ENCODE measurements at places on chromosomes 2 and 18. TPM values are rescaled to one million over a fixed set of nuclear protein-coding genes. Genes with fewer than 3 reads are reported as not detected.

DNA sequence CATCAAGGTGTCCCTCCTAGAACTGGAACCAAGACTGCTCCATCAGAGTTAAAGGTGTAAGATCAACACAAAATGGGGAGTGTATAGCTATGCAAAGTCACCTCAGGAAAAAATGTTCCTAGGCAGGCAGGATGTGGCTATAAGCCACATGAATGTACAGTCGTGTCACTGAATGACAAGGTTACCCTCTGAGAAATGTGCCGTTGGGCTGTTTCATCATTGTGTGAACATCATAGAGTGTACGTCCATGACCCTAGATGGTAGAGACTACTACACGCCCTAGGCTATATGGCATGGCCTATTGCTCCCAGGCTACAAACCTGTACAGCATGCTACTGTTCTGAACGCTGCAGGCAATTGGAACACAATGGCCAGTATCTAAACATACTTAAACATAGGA, 24.5 kb downstream of the TYMS start:
- DNase-seq = no peak

GRCh38 chr2:240287496-240288086, 147.1 kb upstream of the OTOS start:
- DNase-seq = no peak

DNA sequence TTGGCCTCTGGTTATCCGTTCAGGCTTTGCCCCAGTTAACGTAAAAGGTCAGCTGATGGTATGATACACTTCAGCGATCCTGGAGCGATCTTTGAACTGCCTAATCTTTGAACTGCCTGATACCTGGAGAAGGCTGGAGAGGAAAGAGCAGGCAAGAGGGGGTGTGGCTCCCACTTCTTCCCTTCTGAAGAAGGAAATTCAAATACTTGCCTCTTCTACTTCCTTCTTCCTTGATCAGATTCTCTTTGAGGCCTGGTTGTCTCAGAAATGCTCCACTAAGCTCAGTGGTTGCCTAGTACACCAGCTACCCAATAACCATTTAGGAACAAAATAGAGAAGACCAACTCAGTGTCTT, 619 bp downstream of the GALM start:
- no peak for DNase-seq

- DNase-seq = no peak
Measured at GRCh38 chr2:43345391-43345813, 119.0 kb upstream of the ZFP36L2 start.

GRCh38 chr2:74916394-74916793, 42.0 kb upstream of the POLE4 start:
- DNase-seq = no peak

- no peak for DNase-seq
Measured at GRCh38 chr2:69171116-69171896, 158.3 kb downstream of the ANTXR1 start.

- no peak for DNase-seq
Measured at GRCh38 chr18:64134044-64134747, 14.7 kb downstream of the LINC00305 start.

- DNase-seq = no peak
Measured at GRCh38 chr2:205338156-205338555, 344.1 kb upstream of the NRP2 start.

DNA sequence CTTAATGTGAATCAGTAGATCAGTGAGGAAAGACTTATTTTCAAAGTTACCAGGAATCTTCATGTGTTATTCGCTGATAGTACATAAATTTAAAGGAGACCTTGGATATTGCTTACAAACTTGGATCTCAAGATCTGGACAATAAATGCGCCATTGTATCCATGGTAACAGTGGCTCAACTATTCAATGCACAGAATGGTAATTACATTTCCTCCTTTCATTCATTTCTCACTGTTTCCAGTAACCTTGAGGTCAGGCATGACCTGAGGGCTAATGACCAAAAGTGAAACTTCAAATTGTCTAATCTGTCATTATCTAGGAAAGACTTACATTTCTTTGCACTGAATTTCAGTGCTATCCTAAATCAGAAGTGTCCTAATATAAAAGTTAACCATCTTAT, 8.1 kb downstream of the LRP2 start:
- DNase-seq = no peak

The SLC35G4 gene
- not detected for polyA plus RNA-seq

The PRKAG3 gene
- 0.21 TPM for polyA plus RNA-seq

The MATN3 gene
- 3.0 TPM for polyA plus RNA-seq

The MPHOSPH10 gene
- 42.1 TPM for polyA plus RNA-seq

Data from renal pelvis (tissue), 12 donors.